SJSA1 (cell line): ENCODE measurements at places on chromosomes 7 and 10. TPM values are rescaled to one million over a fixed set of nuclear protein-coding genes. Genes with fewer than 3 reads are reported as not detected.
A peak's percentile ranks its signal among the peaks of the same experiment; 100 is the strongest.

DNA sequence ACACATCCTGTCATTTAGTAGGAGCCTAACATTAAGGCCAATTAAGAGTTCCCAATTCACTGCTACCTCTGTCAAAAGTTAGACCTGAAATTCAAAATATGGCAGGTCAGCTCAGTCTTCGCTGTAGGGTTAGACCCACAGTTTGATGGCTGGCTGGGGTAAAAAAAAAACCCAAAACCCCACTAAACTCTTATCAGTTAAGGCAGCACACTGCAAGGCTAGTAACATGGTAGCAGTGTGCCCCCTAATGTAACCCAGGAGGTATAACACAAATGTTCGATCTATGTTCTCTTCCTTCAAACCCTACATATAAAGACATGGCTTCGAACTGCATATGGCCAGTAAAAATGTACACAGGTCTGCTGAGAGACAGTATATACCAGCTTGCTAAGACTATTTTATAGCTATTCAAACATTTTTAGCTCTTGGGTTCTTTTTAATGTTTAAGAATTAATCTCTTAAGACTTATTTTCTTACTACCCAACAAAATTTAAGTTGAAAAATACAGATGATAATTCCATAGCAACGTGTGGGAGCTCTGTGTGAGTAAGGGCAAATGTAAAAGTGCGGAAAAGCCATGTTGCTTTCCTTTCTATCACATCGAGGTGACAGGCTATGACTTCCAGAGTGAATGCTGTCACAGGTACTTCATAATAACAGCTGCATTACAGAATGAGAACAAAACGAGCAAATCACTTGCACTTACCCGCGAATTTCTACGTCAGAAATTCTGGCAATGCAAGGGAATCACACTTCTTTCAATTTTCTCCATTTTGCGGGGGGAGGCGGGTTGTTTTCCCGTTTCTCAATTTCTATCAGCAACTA, 168.4 kb upstream of the IMMP2L start:
- no peak for DNase-seq

GRCh38 chr7:91288208-91288824, 24.1 kb downstream of the FZD1 start:
- DNase-seq = no peak

GRCh38 chr10:34622945-34623344, 192.2 kb downstream of the PARD3 start:
- DNase-seq = no peak

DNA sequence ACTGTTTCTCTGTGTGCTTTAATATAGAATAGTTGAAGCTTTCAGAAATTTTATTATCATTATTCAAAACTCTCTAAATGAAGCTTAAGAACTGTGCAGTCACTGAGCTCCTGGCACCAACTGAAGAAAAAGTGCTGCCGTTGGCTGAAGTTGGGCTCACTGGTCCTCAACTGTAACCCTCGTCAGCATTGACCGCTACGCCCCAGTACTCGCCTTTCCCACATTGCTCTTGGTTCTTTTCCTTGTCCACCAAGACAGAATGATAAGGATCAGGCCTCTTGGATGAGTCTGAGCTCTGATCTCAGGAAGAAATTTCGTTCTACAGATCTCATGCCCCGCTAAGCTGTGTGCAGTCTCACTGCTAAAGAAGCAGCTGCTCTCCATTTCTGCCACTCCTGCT, 7.9 kb upstream of the TAF3 start:
- no peak for DNase-seq

DNA sequence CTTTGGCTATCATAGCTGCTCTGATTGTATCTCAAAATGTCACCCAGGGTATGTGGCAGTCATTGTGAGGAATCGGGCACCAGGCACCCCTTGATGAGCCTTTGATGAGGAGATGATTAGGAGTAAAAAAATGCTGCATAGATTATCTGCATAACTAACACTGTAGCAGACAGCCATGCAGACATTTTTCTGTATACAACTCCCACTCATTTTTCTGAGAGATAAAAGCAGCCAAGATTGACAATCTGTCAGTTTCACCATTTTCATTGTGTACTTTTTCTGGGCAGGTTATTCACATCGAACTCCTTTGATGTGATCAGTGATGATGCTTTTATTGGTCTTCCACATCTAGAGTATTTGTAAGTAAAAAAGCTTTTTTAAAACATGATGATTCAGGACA, 19.4 kb downstream of the LGI1 start:
- no peak for DNase-seq

DNA sequence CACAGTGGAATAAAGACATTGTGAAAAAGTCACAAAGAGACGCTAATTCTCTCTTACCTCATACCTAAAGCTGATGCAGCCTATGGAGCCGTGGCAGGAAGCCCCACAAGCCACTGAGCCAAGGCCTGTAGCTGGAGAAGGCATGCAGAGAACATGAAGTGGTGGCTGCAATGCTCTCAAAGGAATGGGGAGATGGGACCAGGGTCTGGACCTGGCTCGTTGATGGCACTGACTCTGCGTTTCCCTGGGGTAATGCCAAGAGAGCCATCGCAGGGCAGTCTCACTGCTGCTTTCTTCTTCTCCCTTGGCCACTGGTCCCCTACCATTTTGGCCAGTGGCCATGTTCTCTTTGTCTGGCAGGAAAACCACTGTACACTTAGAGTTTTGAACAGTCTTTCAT, 329.9 kb upstream of the ZMIZ1 start:
- no peak for DNase-seq

GRCh38 chr10:125000366-125001312, 58.7 kb downstream of the ZRANB1 start:
- DNase-seq = no peak

- peak; percentile 37 for DNase-seq
Measured at GRCh38 chr10:127117125-127117524, 79.3 kb downstream of the INSYN2A start.

GRCh38 chr7:131371411-131371810, 43.7 kb downstream of the MKLN1 start:
- no peak for DNase-seq

DNA sequence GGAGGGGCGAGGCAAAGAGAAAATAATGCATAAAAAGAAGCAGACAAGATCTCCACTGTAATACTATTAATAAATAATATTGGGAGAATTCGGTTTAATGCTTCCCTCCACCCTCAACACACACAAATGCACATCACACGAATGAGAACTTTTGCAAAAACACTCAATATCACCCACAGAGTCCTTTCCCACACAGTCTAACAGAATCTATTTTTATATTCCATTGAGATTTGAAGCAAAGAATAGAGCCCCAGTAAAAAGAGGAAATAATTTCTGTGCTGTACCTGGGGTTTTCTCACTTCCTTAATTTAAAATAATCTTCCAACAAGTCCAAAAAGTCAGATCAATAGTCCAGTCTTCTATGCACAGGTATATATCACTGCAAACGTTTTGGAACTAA, 17.0 kb downstream of the PIK3AP1 start:
- no peak for DNase-seq

GRCh38 chr10:29495366-29495765, 139.4 kb downstream of the SVIL start:
- no peak for DNase-seq

GRCh38 chr10:117861329-117861728, 185.4 kb downstream of the RAB11FIP2 start:
- DNase-seq = no peak

GRCh38 chr10:12710594-12711349, 290.7 kb downstream of the CCDC3 start:
- peak; percentile 66 for DNase-seq

DNA sequence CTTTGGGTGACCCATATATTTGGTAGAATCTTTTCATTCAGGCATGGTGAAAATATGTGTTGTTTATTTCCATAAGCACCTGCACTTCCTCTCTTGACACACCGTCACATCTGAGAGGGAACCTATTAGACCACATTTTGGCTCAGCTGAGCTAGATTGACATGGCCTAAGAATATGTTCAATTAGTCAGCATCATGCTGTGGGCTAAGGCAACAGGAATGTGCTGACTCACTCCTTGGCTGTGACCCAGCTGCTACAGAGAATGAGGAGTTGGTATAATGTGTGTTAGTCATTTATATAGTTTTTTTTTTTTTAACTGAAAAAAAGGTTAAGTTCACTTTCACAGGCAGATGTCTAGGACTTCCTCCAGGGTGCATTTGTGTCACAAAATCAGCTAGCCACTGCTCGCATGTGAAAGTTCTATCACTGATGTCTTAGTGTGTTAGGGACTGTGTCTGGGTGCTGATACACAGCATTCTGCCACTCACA, 180.6 kb downstream of the SEMA3E start:
- peak; percentile 96 for DNase-seq

- DNase-seq = no peak
Measured at GRCh38 chr10:63935705-63936104, 414.5 kb downstream of the REEP3 start.

DNA sequence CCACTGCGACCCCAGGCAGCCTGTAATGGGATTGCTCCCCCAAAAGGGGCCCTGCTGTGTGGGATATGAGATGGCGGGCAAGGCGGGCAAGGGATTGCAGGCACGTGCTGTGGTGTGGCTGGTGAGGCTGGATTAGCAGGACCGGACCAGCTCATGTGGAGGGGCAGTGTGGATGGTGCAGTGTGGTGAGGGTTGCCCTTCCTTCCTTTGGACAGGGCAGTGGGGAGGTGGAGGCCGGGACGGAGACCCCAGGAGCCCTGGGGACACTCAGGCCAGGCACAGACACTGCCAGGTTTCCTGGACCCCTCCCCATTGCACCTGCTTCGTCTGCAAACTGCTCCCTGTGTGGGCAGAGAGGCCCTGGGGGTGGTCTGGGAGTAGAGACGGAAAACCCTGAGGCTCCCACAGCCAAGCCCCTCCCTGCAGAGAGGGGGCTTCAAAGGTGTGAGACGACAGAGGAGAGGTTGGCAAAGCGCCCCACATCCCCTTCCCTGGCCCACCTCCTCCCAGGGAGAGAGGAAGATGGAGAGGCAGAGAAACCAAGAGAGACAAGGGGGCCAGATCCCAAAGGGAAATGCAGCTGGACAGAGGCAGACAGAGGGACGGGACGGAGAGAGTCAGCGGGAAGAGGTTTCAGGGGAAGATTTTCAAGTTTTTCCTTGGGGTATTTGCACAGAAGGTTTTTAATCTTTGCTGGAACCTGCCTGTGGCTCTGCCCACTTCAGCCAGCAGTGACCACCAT, 89.2 kb downstream of the MICALL2 start:
- no peak for DNase-seq

- DNase-seq = no peak
Measured at GRCh38 chr10:109926825-109927224, 3.5 kb upstream of the XPNPEP1 start.

- DNase-seq = no peak
Measured at GRCh38 chr10:82643076-82643475, 768.1 kb downstream of the NRG3 start.

DNA sequence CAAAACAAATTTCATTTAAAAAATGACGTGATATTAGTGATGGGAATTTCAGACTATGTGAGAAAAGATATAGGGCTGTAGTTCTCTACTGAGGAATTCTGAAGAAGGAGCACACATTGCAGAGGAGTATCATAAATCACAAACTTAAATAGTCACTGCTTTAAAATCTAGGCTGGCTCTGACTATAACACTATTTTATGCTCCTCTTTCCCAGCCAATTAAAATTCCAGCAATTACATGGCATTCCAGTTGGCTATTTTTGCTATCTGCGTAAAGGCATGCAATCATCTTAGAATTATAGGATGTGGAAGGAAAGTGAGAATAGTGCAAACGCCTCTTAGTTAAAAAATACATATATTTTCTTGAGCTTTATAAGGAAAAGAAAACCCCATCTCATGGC, 123.1 kb downstream of the GNAI1 start:
- no peak for DNase-seq

GRCh38 chr7:21944616-21945453, 864 bp downstream of the CDCA7L start:
- peak; percentile 20 for DNase-seq

GRCh38 chr10:124911124-124912067, 30.5 kb upstream of the ZRANB1 start:
- no peak for DNase-seq

DNA sequence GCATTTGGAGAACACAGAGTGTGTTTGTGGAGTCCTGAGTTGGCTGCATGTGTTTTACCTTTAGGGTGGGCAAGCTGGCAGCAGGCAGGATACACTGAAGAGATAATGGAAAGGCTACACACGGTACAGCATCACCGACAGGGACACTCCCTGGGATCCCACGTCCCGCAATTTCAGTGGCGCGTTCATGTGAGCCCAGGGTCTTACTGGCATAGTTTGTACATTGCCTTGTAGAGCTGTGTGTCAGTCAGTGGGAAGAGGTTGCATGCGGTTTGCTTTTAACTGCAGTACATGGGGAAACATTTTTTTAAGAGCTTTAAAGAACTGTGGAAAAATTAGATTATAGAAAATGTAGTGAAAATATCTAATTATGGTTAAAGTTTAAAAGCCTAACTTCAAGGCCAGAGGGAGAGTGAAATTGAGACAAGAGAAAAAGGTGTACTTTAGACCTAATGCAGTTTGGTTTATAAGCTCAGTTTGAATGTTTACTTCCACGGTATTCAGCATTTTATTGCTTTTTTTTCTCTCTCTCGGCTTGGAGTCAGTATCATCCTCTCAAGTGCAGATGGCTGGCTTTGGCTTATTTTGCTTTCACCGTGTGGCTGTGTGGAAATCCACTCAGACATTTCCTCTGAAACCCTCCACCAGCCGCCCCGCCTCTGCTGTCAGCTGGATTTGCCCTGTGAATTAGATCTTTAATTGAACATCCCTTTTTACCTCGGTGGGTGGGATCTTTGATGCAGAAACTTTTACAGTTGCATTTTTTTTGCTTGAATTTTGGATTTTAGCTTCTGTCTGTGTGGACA, 364.2 kb upstream of the COBL start:
- DNase-seq = no peak

DNA sequence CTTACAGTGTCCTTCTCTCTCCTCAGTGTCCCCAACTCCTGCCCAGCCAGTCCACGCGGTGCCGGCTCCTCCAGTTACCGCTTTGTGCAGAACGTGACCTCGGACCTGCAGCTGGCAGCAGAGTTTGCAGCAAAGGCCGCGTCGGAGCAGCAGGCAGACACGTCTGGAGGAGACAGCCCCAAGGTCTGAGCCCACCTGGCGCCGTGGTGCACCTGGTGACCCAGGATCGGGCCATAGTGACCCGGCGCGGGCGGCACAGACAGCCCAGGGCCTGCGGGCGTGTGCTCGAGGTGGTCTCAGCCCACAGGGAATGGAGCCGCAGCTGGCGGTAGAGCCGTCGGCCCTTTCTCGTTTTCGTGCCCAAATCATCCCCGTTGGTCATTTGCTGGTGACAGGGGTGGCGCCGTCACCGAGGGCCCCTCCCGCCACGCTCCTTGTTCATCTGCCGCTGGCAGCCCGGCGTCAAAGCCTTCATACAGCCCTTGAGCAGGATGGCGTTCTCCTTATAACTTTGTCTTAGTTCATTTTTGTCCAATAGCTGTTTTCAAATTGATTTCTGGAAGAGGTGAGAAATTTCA, 20.9 kb upstream of the AP5Z1 start:
- DNase-seq = no peak

GRCh38 chr10:132522521-132523411, 14.8 kb upstream of the INPP5A start:
- no peak for DNase-seq

GRCh38 chr10:102264371-102264770, 19.0 kb downstream of the GBF1 start:
- no peak for DNase-seq

GRCh38 chr10:119030421-119031250, 1.1 kb downstream of the NANOS1 start:
- DNase-seq = peak; percentile 31

ANKMY2 gene
- total RNA-seq = 19.2 and 23.9 TPM in 2 replicates

PPP1R3A gene
- not detected in 2 replicates for total RNA-seq

EPO gene
- total RNA-seq = not detected in 2 replicates

C10orf53 gene
- not detected in 2 replicates for total RNA-seq

BLNK gene
- not detected in 2 replicates for total RNA-seq

HYAL4 gene
- total RNA-seq = not detected in 2 replicates

ITPRID1 gene
- total RNA-seq = not detected in 2 replicates

GIMAP2 gene
- total RNA-seq = 0.76 TPM in 1 of 2 replicates, not detected in the other

NYAP1 gene
- 0.63 and 0.87 TPM in 2 replicates for total RNA-seq

HELLS gene
- total RNA-seq = 150 and 162 TPM in 2 replicates

LRRC18 gene
- total RNA-seq = not detected in 2 replicates
